ENCODE measurements at places on chromosomes 7 and 10.
A peak's percentile ranks its signal among the peaks of the same experiment; 100 is the strongest.

- no peak for DNase-seq
- no peak overlapping the region for H3K4me3 ChIP-seq
- peaks cover 83% of the 10 kb centered on the region for H3K27me3 ChIP-seq
- H3K36me3 ChIP-seq: peaks cover 6% of the 10 kb centered on the region
- H3K4me1 ChIP-seq: peaks cover 7% of the 10 kb centered on the region
These were observed 107.0 kb downstream of the PLXNA4 start for GRCh38 chr7:132469264-132469663.

DNA sequence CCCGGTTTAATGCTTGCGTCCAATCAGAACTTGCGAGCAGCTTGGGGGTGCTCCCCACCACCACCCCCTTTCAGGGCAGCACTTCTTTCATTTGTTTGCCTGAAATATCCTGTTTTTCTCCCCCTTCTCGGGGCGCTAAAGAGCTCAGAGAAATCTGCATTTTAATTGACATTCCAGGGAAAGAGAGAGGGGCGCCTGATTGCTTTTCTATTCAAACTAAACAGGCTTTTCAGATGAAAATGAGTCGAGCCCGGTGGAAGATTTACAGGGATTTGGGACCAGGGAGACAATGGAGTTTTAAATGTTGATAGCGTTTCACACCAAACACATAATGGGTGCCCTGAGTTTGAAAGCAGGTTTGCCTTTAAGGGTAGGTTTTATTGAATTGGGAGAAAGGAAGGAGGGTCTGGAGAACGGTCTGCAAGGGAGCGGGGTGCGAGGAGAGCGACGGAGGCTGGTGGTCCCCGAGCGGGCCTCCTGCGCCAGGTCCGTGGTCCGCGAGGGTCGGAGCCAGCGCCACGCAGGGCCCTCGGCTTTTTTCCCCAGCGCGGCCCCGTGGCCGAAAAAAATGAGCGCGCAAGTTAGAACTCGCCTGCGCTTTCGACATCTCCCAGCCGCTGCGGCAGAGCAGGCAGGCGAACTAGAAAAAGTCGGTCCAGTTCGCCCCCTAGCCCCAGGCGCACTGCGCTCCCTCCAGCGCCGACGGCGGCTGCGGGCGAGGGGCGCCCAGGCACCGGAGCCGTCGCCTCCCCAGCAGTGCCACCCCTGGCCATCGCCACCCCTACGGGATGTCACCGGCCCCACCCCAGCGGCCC, 1.3 kb downstream of the FGFR2 start:
- no peak overlapping the region for H3K27ac ChIP-seq
- H3K36me3 ChIP-seq: no peaks in the 10 kb centered on the region
- peak overlapping the region; percentile 62 for H3K4me3 ChIP-seq
- DNase-seq: no peak

- H3K4me3 ChIP-seq: no peak overlapping the region
- H3K27ac ChIP-seq: peak overlapping the region; percentile 29
- H3K27me3 ChIP-seq: no peaks in the 10 kb centered on the region
- peaks cover 19% of the 10 kb centered on the region for H3K4me1 ChIP-seq
- peaks cover 30% of the 10 kb centered on the region for H3K36me3 ChIP-seq
These were observed 11.7 kb downstream of the ORC5 start for GRCh38 chr7:104196161-104196560.

GRCh38 chr10:118594392-118595063, 920 bp downstream of the PRLHR start:
- peaks cover 11% of the 10 kb centered on the region for H3K4me1 ChIP-seq
- no peak overlapping the region for H3K4me3 ChIP-seq
- H3K36me3 ChIP-seq: no peaks in the 10 kb centered on the region
- no peak overlapping the region for H3K27ac ChIP-seq
- H3K27me3 ChIP-seq: peaks cover 78% of the 10 kb centered on the region
- no peak for DNase-seq

GRCh38 chr7:7352845-7353244, 170.5 kb downstream of the C1GALT1 start:
- no peak overlapping the region for H3K27ac ChIP-seq
- H3K27me3 ChIP-seq: peaks cover 33% of the 10 kb centered on the region
- H3K4me1 ChIP-seq: no peaks in the 10 kb centered on the region
- H3K36me3 ChIP-seq: no peaks in the 10 kb centered on the region
- no peak overlapping the region for H3K4me3 ChIP-seq
- DNase-seq: no peak

GRCh38 chr10:28797904-28798371, 120.6 kb downstream of the BAMBI start:
- no peaks in the 10 kb centered on the region for H3K4me1 ChIP-seq
- H3K4me3 ChIP-seq: no peak overlapping the region
- no peaks in the 10 kb centered on the region for H3K27me3 ChIP-seq

GRCh38 chr7:55231736-55232280, 133.3 kb upstream of the LANCL2 start:
- no peak overlapping the region for H3K4me3 ChIP-seq
- H3K27ac ChIP-seq: no peak overlapping the region
- no peaks in the 10 kb centered on the region for H3K4me1 ChIP-seq
- no peak for DNase-seq
- peaks cover 43% of the 10 kb centered on the region for H3K27me3 ChIP-seq

DNA sequence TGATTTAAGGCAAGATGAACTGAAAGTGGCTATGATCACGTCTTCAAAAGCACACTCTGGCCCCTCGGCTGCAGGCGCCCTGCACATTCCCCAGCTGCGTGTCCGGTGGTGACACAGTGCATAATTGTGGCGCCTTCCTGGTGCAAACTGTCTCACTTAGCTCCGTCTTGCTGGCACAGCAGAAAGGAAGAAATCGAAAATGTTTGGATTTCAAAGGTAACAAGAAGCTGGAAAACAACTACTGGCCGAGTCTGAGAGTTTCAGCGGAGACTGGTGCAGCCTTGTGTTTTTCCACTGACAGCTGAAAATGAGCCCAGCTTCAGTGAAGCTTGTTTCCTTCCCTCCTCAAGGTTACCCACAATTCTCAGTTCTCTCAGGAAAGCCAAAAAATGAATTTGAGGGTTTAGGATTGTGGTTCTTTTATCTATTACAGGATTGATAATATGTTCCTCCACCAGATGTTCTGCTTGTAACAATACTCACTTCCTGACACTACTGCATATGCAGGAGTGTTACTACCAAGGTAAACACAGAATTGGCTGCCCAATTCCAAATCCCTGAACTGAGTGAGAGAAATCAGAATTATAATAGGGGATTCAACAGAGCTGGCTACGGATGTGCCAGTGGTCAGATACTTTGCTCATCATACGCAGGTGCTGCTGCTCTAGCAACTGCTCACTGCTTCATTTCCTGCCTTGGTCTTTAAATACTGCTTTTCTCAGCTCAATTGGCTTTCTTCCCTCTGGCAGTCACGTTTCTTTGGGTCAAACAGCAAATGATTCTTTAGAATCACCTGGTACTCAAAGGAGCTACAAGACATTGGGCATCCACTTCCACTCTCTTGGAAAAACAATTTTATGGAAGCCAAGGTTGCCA, 63.7 kb downstream of the TRUB1 start:
- H3K36me3 ChIP-seq: no peaks in the 10 kb centered on the region
- no peaks in the 10 kb centered on the region for H3K27me3 ChIP-seq
- no peak overlapping the region for H3K27ac ChIP-seq
- DNase-seq: no peak
- H3K4me3 ChIP-seq: no peak overlapping the region

DNA sequence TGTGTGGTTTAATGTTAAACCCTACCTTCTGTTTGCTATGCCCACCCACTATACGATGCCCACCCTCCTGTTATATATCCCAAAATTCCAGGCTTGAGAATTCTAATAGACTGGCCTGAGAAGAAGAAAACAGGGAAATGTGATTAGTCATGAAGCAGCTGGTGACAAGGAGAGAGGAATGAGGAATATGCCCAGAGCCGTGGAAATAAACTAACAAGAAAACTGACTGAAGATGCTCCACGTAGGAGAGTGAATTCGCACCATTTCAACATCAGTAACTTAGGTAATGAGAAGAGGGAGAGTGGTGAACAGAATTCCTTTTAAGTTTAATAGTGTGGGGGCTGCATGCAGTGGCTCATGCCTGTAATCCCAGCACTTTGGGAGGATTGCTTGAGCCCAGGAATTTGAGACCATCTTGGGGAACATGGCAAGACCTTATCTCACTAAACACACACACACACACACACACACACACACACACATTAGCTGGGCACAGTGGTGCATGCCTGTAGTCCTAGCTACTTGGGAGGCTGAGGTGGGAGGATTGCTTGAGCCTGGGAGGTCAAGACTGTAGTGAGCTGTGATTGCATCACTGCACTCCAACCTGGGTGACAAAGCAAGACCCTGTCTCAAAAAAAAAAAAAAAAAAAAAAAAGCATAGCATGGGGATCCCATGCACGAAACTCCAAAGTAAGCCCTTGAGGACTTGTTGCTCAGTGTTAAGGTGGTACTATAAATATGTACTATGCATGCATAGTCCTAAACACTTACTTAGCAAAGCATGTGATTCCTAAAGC, 16.1 kb upstream of the SYPL1 start:
- H3K4me1 ChIP-seq: peaks cover 4% of the 10 kb centered on the region
- no peak overlapping the region for H3K4me3 ChIP-seq
- H3K27ac ChIP-seq: no peak overlapping the region
- H3K36me3 ChIP-seq: no peaks in the 10 kb centered on the region
- no peak for DNase-seq

- H3K27me3 ChIP-seq: peaks cover 13% of the 10 kb centered on the region
- no peak overlapping the region for H3K4me3 ChIP-seq
- no peak for DNase-seq
- H3K36me3 ChIP-seq: no peaks in the 10 kb centered on the region
- H3K27ac ChIP-seq: no peak overlapping the region
These were observed 332.5 kb downstream of the PTPRN2 start for GRCh38 chr7:158255156-158255555.

DNA sequence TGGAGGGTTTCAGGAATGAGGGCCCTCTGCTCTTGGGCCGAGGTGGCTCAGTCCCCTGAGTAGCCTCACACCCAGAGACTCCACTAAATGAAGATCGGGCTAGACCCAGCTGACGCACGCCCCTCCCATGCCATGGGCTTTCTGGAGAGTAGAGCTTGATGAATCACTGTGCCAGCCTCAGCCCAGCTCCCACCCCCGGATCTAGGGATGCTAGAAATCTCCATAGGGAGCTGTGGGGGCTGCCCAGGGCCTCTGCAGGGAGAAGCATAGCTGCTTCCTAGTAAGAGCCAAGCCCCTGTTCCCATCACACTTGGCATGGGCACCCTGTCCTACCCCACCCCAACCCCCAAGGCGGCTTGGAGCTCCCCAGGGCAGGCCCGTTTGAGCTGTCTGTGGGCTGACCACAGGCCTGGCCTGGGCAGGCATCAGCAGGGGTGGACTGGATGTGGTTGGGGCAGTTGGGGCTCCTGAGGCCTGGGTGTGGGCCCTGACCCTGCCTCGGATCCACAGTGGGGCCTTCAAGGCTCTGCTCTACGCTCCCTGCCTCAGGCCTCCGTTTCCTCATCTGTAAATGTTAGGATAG, 121.2 kb downstream of the ZMIZ1 start:
- H3K27me3 ChIP-seq: no peaks in the 10 kb centered on the region
- peaks cover 5% of the 10 kb centered on the region for H3K36me3 ChIP-seq
- H3K4me3 ChIP-seq: no peak overlapping the region
- DNase-seq: no peak
- peaks cover 2% of the 10 kb centered on the region for H3K4me1 ChIP-seq

- no peaks in the 10 kb centered on the region for H3K36me3 ChIP-seq
- no peak for DNase-seq
- H3K27ac ChIP-seq: no peak overlapping the region
- H3K4me3 ChIP-seq: no peak overlapping the region
- peaks cover 22% of the 10 kb centered on the region for H3K27me3 ChIP-seq
These were observed 16.4 kb upstream of the FOXK1 start for GRCh38 chr7:4665661-4666060.

DNA sequence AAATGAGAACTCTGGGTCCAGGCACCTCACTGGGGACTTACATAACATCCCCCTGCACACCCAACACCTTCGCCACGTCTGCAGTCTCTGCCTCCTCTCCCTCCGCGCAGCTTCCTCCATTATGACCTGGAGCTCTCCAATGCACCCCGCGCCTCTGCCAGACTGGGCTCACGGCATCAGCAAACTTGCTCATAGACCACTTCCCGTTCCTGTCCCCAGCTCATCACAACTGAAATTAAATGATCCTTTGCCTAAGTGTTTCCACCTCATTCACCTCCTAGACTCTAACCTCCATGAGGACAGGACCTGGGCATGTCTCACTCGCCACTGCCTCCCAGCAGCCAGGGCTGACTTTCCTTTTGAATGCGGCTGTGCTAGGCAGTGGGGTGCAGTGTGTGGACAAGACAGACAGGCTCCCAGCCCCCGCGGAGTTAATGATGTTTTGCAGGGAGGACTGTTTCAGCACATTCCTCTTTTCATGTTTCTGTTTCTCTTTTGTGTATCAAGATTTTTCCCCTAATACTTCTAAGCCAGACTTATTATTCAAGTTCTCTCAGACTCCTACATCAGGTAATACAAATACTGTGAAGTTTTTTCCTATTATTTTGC, 18.8 kb downstream of the CHST15 start:
- H3K36me3 ChIP-seq: peaks cover 3% of the 10 kb centered on the region
- peak overlapping the region; percentile 4 for H3K4me3 ChIP-seq
- H3K27me3 ChIP-seq: peaks cover 51% of the 10 kb centered on the region
- DNase-seq: no peak
- no peaks in the 10 kb centered on the region for H3K4me1 ChIP-seq

Measured in effector memory CD8-positive, alpha-beta T cell (primary cell).